ENCODE measurements at places on chromosomes 13 and 19.

DNA sequence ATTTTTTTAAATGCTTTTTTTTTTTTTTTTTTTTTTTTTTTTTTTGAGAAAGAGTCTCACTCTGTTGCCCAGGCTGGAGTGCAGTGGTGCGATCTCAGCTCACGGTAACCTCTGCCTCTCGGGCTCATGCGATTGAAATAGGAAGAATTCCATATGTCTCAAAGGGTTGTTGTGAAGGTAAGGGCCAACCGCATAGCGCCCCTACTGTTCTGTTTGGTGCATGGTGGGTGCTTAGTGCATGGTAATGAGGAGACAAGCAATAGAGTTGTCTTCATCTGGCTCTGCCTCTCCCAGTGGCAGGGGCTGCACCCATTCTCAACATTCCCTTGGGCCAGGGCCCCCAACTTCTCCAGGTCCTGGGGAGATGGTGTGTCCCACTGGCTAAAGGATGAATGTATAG lies 68.7 kb downstream of the RASL11A start:
- DNase-seq = no peak

DNA sequence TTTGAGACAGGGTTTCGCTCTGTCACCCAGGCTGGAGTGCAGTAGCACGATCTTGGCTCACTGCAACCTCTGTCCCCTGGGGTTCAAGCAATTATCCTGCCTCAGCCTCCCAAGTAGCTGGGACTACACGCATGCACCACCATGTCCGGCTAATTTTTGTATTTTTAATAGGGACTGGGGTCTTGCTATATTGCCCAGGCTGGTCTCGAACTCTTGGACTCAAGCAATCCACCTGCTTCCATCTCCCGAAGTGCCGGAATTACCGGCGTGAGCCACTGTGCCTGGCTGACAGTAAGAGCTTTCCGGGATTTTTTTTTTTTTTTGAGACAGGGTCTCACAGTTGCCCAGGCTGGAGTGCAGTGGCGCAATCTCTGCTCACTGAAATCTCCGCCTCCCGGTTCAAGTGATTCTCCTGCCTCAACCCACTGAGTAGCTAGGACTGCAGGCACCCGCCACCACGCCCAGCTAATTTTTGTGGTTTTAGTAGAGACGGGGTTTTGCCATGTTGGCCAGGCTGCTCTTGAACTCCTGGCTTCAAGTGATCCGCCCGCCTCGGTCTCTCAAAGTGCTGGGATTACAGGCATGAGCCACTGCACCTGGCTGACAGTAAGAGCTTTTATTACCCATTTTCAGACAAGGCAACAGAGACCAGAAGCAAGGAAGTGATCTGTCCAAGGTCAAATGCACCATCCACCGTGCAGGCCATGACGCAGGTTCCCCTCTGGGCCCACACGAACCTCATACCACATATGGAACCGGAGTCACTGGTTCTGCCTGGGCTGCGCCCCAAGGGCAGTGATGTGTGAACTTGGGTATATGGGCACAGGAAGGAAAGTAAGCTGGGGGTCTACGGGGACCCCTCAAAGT lies 21.0 kb downstream of the RFX1 start:
- no peak for DNase-seq

DNA sequence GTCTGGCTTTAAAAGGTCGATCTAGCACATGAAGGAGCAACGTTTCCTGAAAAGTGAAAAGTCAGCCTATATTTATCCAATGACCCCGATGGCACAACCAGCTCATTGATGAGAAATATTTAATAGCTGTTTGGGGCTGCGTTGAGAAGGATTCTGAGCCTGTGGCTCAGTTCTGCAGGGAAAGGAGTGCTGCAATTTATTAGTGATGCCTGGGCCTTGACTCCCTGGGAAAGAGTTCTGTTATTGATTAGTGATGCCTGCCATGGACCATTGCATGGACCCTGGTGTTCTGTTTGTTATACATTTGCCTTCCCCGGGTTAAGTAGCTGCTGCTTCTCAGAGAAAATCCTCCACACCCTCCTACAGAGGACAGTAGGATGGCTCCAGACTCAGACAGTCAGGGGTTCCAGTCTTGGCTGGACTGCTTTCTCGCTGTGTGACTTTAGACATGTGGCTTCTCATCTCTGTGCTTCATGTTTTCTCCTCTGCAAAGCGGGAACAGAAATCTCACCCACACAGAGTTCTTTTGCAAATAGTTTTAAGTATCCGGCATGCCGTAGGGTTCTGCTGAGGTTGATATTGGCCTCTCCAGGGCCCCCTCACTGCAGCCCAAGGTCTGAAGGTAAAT lies 17.7 kb upstream of the PTPRS start:
- DNase-seq = no peak

GRCh38 chr13:107035778-107036177 lies 467.8 kb upstream of the ARGLU1 start:
- DNase-seq = no peak

DNA sequence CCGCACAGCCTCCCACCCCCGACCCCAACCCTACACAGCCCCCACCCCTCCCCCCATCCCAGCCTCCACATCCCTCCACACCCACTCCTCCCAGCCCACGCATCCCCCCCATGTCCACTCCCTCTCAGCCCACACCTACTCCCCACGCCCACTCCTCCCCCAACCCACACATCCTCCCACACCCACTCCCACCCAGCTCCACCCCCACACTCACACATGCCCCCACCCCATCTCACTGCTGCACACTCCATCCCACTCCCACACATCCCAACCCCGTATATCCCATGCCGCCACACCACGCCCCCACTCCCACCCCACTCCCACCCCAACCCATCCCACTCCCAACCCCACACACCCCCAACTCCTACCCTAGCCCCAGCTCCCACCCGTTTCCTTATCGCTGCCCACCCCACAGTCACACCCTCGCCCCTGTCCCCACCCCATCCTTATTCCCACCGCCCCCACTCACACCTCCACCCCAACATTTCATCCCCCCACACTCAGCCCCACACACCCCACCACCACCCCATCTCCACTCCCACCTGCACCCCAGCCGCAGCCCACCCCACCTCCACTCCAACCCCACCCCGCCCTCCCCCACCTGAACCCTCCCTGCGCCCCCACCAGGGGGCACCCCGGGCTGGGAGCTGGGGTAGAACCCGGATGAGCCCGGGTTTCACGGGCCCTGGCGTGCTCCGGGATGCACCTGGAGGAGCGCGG lies 809 bp downstream of the TDRD12 start:
- DNase-seq = no peak

GRCh38 chr19:12098040-12098439 lies 33.5 kb downstream of the ZNF844 start:
- no peak for DNase-seq

DNA sequence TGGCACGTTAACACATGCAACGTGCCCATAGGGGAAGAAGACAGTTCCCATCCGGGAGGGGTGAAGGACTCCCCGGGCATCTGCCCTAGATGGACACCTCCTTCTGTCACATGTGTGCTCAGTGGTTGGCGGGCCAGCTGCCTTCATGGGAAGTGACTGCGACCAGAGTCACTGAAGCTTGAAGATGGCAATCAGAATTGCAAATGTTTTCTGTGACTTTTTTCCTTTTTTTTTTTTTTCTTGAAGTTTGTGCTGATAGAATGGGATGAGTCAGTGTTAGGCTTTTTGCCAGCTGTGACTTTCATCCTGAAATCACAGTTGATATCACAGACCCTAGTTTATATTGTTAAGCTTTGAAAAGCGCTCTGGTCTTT lies 109.2 kb upstream of the MCF2L start:
- no peak for DNase-seq

- DNase-seq = no peak
Measured at GRCh38 chr13:105446197-105446596, 1089.3 kb downstream of the EFNB2 start.

DNA sequence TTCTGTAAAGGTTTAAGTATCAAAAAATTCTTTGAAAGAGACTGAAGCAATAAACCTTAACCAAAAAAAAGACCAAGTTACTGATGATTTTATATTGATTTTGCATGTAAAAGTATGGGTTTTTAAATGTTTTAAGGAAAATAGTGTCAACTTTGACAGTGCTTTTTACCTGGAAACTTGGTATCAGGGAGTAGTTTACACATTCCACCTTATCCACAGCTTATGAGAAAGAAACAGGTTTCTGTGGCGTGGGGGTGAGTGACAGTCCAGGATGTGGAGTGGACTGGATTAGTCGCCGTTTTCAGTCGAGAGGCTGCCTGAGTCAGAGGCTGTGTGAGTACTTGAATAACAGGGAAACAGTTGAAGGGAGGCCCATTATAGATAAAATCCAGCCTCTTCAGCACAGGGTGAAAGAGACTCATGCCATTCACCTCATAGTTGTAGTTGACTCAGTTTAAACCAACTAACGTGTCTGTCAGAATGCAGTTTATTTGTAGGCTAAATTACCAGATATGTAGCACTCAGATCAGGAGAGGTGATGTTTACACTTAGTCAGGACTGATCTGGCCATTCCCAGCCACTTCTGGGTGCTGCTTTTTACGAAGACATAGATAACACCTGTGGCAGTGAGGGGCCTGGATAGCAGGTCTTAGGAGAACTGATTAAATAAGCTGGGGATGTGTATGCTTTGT lies 595 bp upstream of the GPR183 start:
- DNase-seq = no peak

DNA sequence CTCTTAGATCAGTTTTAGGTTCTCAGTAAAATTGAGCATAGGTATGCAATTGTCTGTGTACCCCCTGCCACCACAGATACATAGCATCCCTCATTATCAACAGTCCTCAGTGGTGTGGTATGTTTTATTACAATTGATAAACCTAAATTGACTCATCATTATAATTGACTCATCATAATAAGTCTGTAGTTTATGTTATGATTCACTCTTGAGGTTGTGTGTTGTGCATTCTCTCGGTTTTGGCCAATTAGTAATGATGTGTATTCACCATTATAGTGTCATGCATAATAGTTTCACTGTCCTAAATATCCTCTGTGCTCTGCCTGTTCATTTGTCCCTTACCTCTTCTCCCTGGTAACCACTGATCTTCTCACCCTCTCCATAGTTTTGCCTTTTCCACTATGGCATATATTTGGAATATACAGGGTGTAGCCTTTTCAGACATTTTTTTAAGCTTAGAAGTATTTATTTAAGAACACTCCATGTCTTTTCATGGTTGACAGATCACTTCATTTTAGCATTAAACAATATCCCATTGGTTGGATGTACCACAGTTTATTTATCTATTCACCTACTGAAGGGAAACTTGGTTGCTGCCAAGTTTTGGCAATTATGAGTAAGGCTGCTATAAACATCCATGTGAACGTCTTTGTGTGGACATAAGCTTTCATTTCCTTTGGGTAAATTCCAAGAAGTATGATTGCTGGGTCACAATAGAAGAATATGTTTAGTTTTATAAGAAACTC lies 1620.6 kb upstream of the MIR17HG start:
- no peak for DNase-seq

DNA sequence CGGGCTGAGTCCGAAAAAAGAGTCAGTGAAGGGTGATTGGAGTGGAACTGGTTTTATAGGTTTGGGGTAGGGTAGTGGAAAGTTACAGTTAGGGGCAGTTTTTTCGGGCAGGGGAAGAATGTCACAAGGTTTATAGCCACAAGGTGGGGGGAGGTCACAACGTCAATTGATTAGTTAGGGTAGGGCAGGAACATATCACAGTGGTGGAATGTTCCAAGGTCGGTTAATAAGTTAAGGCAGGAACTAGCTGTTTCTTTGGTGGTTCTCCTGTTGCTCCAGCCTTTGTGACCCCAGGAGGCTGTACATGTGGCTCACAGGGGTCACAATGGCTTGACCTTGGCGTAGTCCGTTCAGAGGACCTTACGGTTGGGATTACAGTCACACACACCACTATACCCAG lies 20.3 kb downstream of the RDH8 start:
- no peak for DNase-seq

GRCh38 chr13:76725211-76725610 lies 161.0 kb downstream of the KCTD12 start:
- no peak for DNase-seq

DNA sequence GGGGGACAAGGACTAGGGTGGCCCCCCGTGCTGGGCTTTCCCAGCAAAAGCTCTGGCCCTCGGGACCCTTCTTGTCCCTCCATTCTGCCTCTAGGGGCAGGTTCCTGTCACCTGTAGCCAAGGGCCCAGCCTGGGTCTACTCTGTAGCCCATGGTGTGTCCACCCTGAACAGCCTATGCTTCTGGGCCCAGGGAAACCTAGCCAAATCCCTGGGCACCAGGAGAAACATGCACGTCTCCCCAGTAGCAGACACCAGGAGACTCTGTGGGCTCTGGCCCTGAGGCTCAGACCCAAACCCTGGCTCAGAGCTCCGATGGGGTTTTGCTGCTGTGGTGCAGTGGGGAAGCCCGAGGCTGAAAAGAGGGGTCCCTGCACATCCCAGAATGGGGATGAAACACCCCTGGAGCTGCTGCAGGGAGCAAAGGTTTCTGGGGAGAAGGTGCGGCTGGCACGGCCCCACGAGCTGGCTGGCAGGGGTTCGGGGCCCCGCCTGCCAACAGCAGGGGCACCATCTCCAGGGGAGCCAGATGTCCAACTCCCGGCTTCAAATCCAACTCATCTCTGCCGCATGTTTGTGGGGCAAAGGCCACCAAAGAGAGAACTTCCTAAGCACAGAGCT lies 18.2 kb downstream of the CEBPG start:
- no peak for DNase-seq

GRCh38 chr13:42373048-42373812 lies 101.3 kb downstream of the AKAP11 start:
- DNase-seq = no peak

GRCh38 chr19:20503476-20503875 lies 62.1 kb downstream of the ZNF737 start:
- DNase-seq = no peak

All from stimulated activated CD8-positive, alpha-beta memory T cell treated with anti-CD3 and anti-CD28 coated beads, Interleukin-2, amount 100 ng/mL, for 1 hour (primary cell).